ENCODE measurements at places on chromosomes 7 and 10.
A peak's percentile ranks its signal among the peaks of the same experiment; 100 is the strongest.

- DNase-seq, result no peak
These were observed at the start of gene MYO1G for GRCh38 chr7:44978511-44979366. MYO1G (minus strand) TSS chr7:44979015; CDS start chr7:44978961, 54 bp downstream.

DNA sequence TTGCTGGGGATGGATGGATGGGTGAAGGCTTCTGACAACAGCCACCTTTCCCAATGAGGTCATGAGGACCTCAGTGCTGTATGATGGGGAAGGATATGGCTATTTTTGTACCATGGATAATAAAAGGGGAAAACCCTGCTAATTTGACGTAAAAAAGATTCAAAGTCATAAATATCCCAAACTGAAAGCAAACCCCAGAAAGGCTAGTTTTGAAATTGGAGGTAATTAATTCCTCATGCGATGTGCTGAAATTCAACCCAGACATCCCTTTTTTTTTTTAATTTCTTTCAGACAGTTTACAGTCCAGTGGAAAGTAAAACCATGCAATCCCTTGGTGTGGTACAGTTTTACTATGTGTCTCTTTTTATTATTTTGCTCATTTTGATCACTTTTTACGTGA is 254.5 kb upstream of the BMPER start:
- DNase-seq, result no peak

DNA sequence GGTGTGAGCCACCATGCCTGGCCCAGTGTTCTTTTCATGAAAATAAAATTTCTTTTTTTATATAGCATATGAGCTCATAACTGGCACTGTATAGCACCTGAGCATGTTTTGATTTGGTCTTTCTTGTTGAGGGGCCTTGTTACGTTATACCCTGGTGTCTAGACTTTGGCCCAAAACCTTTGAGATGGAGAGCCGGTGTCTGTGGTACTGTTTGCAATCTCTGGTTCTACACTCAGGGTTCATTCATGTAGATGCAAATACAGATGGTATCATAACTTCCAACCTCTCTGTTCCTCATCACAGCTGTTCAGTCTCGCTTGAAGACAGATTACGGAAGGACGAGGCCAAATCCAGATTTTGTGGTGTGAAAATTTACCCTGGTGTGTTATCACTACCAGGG is at the start of gene TAS2R5:
Gene TAS2R5 (plus strand): TSS at position 301 of the 400 bp plus-strand sequence. CDS start 145 bp downstream, outside the sequence.
- no peak for DNase-seq

- DNase-seq, result no peak
These were observed 89.0 kb downstream of the UNCX start for GRCh38 chr7:1321411-1322239.

DNA sequence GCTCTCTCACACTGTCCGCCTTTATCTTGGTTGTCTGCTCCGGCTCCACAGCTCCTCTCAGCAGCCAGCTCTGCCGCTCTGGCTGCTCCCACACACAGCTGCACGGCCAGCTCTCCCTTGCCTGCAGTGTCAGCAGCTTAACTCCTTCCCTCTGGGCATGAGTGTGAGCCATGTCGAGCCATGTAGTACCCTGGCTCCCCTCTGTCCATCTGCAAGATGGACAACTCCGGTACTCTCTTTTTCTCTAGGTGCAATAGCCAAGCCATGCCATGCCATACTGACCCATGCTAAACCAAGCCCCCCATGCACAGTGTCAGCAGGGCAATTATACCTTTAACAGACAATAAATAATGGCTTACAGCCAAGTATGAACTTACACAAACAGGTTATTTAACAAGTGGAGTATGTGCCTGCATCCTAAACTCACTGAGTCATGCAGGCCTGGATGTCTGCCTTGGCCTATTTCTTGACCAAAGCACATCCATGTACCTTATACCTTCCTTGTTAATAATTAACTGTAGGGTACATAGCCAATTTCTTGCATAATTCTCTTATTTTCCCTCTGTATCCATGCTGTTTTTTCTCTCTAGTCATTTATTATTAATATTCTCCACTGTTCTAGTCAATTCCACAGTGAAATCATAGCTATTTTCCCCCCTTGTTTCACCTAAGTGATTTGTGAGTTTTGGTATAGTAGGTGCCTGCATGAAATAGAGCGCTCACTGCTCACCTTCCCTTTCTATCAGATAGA is 170.9 kb downstream of the CDK14 start:
- DNase-seq, result no peak

DNA sequence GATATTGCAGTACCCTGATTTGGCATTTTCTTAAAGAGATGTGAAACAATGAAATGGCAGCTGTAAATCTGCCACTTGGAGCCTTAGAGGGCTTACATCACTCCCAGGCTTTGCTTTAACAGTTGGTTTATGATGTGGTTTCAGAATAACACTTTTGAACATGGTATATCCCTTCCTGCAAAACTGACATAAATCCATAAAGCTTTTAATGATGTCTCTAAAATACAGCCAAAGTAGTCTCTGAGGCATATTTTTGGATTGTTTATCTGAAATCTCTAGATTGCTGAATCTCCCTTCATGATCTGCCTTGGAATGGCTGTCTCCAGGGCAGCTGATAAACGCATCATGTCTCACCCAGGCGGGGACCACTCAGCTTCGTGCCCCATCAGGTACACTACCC is 377.8 kb upstream of the C7orf33 start:
- no peak for DNase-seq

DNA sequence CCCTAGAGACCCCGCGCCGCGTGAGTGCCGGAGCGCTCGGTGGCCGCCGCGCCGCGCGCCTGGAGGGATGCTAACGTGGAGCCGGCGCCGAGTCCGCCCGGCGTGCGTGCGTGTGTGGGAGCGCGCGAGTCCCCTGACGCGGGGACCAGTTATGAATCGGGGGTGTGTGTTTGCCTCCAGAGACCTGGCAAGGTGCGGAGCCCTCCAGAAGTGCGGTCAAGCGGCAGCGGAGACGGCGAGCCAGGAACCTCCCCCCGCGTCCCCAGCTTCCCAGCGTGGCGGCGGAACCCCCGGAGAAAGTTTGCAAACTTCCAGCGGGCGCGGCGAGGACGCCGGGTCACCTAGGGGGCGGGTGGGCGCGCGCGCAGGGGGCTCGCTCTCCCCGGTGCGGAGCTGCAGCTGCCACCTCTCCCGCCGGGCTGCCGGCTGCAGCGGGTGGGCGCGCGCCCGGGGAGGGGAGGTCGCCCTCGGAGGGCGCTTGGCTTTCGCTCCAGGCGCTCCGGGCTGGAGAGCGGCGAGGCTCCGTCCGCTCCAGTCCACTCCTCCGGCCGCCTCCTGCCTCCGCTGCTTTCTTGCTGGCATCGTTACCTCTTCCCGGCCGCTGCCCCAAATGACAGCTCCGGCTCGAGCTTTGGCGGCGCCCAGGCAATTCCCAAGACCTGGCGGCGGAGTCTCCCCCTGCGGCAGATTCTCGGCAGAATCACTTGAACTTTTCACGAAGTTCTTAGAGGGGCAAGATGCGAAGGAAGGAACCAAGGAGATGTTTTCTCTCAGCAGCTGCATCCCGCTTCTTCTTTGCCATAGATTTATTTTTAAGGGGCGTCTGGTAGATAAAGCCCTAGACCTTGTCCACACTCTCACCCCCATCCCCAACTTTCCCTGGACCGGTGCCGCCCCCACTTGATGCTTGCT is 2.3 kb upstream of the CREB5 start:
- DNase-seq, result peak; percentile 64

- peak; percentile 47 for DNase-seq
These were observed 142.3 kb upstream of the EFCAB10 start for GRCh38 chr7:105723572-105723971.

GRCh38 chr10:339038-339391 is 203.8 kb downstream of the ZMYND11 start:
- DNase-seq, result no peak

DNA sequence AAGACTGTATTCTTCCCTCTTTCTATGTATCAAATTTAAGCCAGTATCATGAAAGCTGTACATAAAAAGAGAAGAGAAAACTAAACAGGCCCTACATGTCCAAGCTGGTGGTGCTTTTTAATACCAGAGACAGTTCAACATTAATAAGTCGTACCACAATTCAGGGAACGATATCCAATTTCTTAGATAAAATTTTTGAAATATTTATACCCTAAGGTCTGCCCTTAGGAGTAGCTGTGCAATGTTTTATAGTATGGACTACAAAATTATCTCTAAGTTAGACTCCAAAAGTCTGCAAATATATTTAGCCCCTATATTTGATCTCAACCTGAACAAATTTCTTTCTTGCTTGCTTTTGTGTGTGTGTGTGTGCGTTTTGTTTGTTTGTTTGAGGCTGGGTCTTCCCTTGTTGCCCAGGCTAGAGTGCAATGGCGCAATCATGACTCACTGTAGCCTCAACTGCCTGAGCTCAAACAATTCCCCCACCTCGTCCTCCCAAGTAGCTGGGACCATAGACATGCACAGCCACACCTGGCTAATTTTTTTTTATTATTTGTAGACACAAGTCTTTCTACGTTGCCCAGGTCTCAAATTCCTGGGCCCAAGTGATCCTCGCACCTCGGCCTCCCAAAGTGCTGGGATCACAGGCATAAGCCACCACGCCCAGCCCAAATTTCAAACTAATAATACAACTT is 13.2 kb downstream of the ARHGAP19 start:
- no peak for DNase-seq

- no peak for DNase-seq
These were observed 12.9 kb downstream of the TECTB start for GRCh38 chr10:112295853-112296830.

DNA sequence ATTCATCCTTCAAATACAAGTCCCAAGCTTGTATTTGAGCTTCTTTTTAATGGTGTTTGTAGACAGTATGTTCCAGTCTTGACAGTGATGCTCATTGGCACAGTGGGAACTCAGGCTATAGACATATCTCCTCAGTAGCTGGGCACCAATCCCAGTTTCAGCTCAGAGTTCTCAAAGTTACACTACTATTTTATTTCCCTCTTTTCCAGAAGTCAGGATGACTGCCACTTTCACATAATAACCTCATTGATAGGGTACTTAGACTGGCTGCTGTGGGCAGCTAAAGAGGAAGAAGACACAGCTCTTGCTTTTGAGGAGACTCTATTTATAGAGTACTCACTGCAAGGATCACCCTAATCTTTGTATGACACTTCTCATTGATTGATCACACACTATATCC is 2.4 kb downstream of the GBF1 start:
- DNase-seq, result no peak
